ENCODE measurements at places on chromosomes 13 and 19.

- no peak for DNase-seq
Observed at GRCh38 chr19:14015524-14016035, 9.5 kb upstream of the RFX1 start.

GRCh38 chr19:15276620-15277215, 44.5 kb upstream of the EPHX3 start:
- no peak for DNase-seq

DNA sequence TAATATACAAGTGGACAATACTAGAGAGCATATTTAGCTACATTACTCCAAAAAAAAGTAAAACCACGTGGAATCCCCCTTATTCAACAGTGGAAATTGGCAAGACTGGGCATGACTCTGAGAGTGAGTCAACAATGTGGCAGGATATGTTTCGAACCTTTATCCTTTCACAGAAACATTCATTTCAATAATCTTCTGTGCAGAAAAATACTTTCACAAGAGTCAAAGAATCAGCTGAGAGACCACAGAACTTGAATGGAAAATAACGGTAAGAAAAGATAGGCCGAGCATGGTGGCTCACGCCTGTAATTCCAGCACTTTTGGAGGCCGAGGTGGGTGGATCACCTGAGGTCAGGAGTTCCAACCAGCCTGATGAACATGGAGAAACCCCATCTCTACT, 25.1 kb upstream of the CD70 start:
- DNase-seq, result no peak

DNA sequence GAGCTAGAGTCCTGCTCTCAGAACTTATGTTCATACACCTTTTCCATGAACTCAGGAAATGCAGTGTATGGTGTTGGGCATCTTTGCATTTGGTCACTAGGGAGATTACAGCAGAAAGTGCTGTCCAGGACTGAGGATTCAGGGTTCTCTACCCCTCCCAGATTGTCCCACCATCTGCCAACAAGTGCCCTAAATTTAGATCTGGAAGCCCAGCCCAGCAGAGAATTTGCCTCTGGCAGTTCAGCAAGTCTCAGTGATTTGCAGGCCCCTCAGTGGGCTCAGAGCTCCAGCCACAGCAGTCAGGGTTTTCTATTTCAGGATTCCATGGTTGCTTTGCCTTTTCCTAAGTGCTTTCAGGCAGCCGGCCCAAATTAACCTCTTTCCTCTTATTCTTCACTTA, 23.4 kb downstream of the CNFN start:
- DNase-seq, result no peak

GRCh38 chr19:15684828-15685227, 11.9 kb downstream of the CYP4F12 start:
- no peak for DNase-seq

DNA sequence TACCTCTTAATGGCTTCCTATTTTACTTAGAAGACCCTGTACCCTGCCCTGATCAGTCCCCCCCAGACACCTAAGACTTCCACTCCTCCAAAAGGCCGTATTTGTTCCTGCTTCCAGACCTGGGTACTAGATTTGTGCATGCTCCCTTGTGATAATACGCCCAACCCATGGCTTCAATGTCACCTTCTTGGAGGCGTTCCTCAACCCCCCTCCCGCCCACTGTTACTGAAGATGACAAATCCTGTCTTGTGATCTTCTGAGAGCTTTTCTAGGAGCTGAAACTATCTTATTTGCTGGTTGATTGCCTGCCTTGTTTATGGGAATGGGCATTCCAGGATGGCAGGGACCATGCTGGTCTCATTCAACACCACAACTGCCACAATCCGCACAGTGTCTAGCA, 9.4 kb downstream of the SLC25A23 start:
- no peak for DNase-seq

DNA sequence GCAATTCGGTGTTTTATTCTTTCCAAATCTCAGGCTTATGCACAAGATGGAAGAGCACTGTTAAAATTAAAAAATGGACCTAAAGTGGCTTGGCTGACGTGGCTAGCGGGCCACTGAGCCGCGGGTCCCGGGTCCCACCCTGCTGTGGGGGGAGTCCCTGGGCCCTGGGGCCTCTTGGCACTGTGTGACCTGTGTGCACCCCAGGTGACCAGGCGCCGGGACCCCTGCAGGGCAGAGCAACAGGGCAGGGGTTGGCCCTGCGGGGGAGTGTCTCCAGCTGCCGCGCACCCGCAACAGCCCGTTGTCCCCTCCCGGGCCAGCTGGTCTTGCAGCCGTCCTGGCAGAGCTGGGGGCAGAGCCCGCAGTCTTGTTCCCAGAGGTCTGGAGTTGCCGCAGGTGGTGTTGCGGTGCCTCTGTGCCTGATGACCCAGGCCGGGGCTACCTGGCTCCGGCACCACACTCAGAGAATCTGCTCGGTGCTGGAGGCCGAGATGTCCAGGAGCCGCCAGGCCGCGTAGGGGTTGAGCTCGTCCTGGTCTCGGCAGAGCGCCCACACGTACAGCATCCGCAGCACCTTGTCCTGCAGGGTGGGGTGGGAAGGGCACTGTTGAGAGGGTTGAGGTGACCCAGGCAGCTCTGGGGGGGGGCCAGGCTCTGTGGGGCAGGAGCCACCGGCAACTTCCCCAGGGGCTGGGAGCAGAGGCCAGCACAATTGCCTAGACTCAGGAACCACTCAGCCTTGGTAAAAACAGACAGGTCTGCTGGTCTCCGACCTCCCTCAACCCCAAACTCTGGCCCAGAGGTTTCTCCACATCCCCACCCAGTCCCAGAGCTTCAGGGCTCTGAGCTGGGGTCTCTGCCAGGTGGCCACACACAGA, 1.0 kb upstream of the CTXN1 start:
- DNase-seq, result no peak

- DNase-seq, result no peak
Observed at GRCh38 chr13:111181977-111182376, 66.9 kb downstream of the ARHGEF7 start.

GRCh38 chr19:4369109-4369887, 25.9 kb downstream of the MPND start:
- peak; percentile 63 for DNase-seq

GRCh38 chr19:19550485-19550929, 12.4 kb downstream of the CILP2 start:
- no peak for DNase-seq

- DNase-seq, result no peak
Observed at GRCh38 chr13:37695200-37695599, 96.6 kb upstream of the POSTN start.

DNA sequence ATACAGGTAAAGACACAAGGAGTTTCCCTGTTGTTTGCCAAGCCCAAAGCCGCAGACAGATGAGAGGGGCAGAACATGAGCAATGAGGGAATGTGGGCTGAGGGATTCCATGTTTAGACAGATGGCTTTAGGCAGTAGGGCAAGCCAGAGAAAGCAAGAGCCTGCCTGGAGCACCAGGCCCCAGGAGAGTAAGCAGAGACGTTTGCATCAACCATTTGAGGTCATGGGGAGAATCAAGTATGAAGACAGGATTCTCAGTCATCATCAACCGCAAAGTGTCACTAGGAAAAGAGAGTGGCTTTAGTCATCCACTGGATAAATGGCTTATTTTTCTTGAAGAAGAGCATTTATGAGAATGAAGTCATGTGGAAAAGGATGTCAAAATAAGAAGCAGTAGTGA, 184.7 kb downstream of the COG6 start:
- no peak for DNase-seq
